ENCODE measurements at places on chromosomes 1 and 21.

DNA sequence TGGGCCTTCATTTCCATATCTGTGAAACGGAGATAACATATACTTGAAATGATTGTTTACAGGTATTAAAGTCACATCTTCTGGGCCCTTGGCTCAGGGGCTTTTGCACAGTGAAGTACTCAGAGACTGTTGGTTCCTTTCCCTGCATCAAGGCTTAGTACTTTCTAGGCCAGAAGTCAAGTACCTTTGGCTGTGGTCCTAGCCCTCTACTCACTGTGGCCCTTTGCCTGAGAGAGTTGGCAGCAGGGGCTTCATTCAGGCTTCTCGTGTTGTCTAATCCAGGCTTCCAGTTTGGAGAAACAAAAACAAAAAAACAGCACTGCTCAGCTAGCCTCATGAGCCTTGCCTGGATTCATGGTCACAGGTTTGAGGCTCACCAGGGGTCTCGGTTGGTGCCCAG is 8.1 kb upstream of the DPH2 start:
- DNase-seq, result no peak

GRCh38 chr1:43750083-43750482 is 42.7 kb downstream of the ST3GAL3 start:
- no peak for DNase-seq

- DNase-seq, result no peak
These were observed 2.2 kb upstream of the KRTAP10-6 start for GRCh38 chr21:44594406-44594916.

GRCh38 chr1:39640861-39641260 is 1.4 kb upstream of the HEYL start:
- DNase-seq, result no peak

- DNase-seq, result no peak
These were observed 6.1 kb upstream of the ADAMTS1 start for GRCh38 chr21:26851109-26851944.

- no peak for DNase-seq
These were observed 56.2 kb downstream of the ST3GAL3 start for GRCh38 chr1:43763497-43763973.

DNA sequence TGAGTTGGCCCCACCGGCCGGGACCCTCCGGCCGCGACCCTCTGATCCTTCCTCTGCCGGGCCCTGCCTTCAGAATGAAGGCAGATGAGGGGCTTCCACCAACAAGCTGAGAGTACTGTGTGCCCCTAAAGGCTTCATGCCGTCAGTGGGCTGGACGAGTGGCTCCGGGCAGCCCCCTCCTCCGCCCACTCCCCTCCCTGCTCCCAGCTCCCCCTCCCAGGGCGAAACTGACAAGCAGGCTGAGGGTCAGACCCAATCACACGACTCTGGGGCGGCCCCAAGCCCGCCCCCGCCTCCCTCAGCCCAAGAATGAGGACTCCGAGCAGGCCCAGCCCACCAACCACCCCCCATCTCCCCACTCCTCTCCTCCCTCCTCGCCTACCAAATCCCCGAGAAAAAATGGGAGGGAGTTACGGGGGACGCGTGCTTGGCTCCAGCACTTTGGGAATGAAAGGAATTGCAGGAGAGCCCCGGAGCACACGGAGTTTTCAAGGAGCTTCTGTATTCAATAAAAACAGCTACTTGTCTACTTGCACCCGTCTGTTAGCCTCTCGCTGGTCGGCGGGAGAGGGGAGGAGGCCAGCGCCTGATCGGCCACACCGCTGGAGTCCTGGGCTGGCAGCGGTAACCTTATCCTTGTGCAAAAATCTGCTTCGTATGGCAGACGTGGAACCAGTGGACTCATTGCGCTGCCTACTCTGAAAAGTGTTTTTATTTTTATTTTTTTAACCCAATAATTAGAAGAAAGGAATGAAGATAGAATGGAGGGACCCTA is at the start of gene COL11A1:
Gene COL11A1, minus strand, starts transcription at position 147 of the 775 bp plus-strand sequence. CDS start 344 bp downstream, outside the sequence.
- no peak for DNase-seq

DNA sequence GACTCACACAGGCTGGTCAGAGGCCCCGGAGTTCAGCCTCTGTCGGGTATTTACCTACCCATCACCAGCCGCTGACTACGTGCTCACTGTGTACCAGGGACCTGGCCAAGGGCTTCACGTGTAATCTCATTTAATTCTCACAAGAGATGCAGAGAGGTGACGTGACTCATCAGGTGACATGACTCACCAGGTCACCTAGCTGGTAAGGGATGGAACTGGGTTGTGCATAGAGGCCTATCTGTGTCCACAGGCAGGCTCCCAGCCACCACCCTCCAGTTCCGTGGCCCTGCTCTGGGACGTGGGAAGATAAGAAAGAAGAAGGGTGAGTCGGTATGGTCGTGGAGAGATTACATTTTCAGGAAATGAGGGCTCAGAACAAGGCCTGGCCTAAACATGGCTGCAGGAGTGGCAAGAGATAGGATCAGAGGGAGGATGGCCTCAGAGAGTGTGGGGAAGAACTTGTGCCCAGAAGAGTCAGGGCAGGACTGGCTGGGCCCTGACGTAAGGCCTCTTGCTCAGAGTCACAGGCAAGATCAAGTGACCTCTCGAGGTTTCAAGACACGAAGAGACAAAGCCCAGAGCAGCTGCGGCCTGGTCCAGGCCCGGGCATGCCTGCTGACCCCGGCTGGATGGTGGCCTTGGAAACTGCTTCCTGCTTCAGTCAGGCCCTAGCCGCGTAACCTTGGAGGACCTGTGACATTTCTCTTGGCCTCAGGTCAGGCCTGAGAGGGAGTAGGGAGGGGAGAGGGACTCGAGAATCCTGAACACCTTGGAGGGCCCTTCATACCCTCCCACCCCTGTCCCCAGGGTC is 52.7 kb upstream of the WASF2 start:
- no peak for DNase-seq

DNA sequence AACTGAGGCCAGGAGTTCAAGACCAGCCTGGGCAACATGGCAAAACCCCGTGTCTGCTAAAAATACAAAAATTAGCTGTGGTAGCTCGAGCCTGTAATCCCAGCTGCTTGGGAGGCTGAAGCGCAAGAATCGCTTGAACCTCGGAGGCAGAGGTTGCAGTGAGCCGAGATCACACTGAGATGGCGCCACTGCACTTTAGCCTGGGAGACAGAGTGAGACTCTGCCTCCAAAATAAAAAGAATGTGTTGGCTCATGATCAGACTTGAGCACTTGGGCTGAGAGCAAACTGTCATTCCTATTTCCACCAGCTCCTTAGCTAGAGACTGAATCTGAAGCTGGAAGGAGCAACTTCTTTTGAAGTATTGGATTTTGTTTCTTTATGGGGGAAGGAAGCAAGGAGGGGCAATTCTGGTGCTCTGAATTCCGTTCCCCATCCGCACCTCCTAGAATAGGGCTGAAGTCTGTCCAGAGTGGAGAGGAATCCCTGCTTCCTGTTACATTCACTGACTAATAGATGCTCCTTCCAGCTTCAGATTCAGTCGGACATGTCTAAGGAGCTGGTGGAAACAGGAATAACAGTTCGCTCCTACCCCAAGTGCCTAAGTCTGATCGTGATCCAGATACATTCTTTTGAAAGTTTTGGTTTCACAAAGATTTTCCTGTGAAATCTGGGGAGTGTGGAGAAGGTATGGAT is 3.8 kb downstream of the ZNF672 start:
- no peak for DNase-seq

Measured in esophagus squamous epithelium (tissue), 5 donors.